ENCODE measurements at places on chromosomes 7 and 10.

GRCh38 chr10:115861864-115862263 lies 411.1 kb downstream of the GFRA1 start:
- DNase-seq = no peak

GRCh38 chr10:2987185-2987768 lies 80.1 kb upstream of the PFKP start:
- DNase-seq = no peak

- DNase-seq = no peak
Measured at GRCh38 chr10:69009360-69009759, 20.8 kb downstream of the KIFBP start.

GRCh38 chr10:89213191-89213808 lies 6.2 kb upstream of the CH25H start:
- no peak for DNase-seq

DNA sequence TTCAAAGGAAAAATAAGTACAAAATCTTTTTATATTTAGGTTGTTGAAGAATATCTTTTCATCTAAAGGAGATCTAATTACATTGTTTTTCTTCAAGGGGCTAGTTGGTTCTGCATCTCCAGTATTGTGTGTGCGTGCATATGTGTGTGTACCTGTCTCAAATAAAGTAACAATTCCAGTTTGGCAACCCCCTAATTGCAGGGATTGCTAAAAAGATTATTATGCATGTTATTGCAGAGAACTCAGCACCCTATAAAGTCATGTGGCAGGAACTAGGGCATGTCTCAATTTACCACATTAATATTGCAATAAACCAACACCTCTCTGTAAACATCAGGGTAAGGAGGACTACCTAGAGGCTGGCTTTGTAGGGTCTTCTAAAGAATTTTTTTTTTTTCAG lies 37.0 kb downstream of the MRPS33 start:
- DNase-seq = no peak

DNA sequence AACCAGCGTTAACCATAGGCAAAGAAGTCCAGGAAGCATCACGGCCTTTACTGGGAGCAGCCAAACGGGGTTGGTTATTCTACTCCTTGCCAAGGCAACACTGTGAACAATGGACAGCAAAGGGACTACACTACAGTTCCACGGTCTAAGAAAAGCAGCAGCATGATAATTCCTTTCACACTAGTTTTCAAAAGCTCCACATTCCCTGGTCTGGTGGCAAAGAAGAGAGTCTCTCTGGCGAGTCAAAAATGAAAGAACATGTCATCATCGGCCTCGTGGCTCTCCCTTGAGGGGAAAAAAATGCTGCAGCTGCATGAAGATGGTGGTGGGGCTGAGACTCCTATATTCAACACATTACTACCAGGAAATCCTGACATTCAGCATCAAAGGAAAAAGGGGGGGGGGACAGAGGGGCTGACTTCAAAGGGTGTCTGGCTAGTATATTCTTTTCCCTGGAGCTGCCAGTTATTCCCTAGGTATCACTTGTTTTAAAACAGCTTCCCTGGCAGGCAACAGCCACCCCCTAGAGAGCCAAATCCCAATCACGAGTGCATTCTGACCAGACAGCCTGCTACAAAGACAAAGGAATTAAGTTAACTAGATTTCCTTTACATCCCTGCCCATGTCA lies 49.1 kb downstream of the SLC37A3 start:
- no peak for DNase-seq

DNA sequence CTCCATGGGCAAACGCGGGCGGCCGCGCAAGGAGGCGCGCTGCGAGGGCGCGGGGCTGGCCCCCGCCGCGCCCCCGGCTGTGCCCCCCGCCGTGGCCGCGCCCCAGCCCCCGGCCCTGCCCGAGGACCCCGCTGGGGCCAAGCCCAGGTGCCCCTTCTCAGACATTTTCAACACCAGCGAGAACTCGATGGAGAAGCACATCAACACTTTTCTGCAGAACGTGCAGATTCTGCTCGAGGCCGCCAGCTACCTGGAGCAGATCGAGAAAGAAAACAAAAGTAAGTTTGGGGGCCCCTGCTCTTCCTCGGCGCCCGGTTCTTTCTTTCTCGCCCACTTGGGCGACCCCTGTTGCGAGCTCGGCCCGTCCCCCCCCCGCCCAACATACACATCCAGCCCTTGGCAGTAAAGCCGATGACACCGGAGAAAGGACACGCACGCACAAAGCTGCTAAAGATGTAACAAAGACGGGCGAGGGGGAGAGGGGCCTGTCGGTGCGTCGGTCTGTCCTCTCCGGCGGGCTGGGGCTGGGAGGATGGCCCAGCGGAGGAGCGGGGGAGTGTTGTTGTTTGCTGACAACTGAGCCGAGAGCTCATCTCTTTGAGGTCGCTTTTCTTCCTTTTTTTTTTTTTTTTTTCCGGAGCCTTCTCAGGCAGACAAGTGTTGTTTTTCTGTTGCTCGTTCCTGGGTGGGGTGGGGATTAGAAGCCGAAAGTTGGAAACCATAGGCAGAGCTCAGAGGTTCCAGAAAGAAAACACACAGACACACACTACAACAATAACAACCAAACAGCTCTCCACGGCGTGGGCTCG lies 604 bp downstream of the MXI1 start:
- no peak for DNase-seq

DNA sequence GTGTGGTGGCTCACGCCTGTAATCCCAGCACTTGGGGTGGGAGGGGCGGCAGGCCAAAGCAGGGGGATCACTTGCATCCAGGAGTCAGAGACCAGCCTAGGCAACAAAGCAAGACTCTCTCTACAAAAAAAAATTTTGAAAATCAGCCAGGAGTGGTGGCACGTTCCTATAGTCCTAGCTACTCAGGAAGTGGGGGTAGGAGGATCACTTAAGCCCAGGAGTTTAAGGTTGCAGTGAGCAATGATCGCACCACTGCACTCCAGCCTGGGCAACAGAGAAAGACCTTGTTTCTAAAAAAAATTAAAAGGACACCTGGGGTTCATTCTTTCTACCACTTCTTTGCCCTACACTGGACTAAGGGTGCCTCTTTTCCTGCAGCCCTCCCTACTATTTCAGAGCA lies 15.1 kb downstream of the WAPL start:
- DNase-seq = no peak

DNA sequence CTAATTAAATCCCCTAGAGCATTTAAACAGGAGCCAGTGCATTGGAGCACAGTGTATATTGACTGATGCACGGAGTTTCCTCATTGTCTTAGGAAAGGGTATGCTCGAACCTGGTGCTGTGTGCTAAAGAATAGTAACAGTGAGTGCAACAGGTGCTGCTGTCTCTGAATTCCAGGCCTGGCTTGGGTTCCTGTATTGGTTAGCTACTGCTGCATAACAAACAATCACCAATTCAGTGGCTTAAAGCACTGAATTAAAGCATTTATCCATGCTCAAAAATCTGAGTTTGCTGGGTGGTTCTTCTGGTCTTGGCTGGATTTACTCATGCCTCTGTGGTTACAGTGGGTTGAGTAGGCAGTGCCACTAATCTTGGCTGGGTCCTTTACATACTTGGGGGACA lies 1.8 kb upstream of the PNLIPRP1 start:
- DNase-seq = no peak

DNA sequence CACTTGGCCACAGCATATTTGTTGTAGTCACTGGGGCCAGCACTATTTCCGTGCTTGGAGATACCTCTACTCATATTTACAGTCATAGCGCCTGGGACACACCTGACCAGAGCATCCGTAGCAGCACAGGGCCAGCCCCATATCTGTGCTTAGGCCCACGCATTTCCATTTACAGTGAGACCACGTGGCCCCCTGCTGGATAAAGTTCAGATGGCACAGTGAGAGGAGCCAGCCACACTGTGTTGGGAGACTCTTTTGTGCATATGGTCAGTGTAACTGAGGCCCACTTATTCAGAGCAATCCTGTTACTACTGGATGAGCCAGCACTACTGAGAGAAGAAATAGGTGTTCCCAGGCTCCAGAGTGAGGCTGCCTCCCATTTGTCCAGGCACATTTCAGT lies 455.3 kb downstream of the REEP3 start:
- DNase-seq = peak; percentile 11

DNA sequence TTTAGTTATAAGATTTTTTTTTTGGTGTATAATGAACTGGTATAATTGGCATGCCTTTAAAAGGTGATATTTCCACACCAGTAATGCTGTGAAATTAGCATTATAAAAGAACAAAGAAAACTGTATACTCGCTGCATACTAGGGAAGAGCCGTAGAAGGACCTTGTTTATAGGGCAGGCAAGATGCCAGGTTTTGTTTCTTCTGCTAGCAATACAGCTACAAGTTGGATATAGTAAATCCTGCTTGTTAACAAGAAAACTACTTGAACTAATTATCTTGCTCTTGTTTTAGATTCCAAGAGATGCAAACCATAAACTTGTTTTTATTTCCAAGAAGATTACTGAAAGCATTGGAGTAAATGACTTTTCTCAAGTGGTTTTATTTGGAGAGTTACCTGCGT lies 1.9 kb downstream of the DNAH11 start:
- DNase-seq = no peak

- no peak for DNase-seq
Measured at GRCh38 chr10:759898-760477, 70.5 kb upstream of the DIP2C start.

GRCh38 chr7:145156834-145157233 lies 321.0 kb upstream of the TPK1 start:
- no peak for DNase-seq

- DNase-seq = no peak
Measured at GRCh38 chr10:92267343-92267742, 23.5 kb downstream of the CPEB3 start.

- DNase-seq = no peak
Measured at GRCh38 chr7:135929722-135930141, 47.4 kb downstream of the MTPN start.

DNA sequence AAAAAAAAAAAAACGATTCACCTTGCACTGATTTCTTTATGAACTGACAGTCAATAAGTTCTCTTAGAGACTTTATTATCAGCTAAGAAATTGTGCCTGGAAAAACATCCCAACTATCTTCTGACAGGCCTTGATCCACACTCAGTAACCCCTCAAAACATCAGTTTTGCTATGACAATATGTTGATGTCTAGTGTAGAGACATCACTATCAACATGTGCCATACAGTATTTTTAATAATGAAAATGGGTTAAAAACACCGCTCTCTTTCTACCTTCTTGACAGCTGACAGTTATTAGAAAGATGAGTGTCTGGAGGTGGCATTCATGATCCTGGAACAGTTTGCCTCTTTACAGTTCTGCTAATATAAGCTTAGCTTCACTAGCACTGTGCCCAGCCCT lies 175.8 kb upstream of the TMEM229A start:
- no peak for DNase-seq

GRCh38 chr7:44380189-44380830 lies 54.9 kb upstream of the CAMK2B start:
- no peak for DNase-seq

DNA sequence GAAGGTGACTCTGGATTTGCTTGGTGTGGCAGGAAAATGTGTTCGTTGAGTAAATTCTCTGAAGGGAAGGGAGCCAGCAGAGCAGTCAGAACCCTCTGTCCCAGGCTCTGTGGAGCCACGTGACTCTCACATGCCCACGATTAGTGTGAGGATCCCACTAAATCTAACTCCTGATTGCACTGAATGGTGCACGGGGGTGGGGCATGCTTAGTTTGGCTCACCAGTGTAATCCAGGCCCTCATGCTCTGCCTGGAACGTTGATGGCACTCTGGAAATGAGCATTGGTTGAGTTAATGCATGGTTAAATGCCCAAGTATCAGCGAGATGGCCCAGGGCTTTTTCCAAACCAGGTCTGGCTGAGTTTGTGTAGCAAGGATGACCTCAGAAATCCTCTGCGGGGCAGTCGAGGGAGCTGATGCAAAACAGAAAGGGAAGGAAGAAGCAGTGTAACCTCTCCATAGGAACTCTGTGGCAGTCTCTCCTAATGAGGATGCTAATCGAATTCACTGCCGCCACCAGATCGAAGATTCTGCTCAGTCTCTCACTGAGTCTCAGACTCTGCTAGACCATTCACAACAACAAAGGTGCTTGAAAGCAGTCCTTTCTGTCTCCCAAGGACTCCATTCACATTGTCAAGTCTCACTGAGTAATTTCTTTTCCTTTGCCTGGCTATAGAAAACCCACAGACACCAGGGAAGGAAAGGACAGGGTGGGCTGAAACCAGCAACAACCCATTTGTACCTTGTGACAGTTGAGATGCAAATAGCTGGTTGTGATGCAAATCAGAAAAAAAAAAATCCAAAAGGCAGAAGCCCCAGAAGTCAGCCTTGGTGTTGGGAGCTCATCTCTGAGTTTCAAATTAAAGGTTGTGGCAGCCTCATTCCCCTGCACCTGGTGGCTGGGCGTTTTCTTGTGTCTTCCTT lies 98.1 kb downstream of the C10orf105 start:
- no peak for DNase-seq

DNA sequence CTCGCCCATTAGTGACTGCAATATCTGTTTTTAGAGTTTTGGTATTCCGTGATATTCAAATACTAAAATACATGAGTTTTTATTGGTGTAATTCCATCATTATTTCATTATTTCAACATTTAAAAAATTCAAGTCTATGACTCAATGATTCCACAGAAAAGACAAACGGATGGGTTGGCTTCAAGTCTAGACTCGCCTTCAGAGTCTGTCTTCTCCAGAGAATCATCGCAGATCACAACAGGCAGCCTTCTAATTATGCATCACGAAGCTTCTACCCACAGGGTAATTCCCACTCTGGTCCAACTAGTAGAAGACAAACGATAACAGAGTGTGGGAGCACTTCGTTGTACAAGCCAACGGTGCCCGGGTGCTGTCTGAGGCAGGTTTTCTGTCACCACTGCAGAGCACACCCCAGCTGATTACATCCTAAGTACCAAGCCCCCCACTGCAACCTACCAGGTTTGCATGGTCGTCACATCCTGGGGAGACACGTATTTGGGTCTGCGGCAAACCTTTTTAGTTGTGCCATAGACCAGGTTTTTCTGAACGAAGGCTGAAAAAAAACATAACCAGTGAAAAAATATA lies 28.9 kb downstream of the PARP12 start:
- no peak for DNase-seq

GRCh38 chr7:123658023-123658422 lies 2.4 kb downstream of the LMOD2 start:
- no peak for DNase-seq

GRCh38 chr7:92255308-92255707 lies 9.5 kb downstream of the ANKIB1 start:
- DNase-seq = no peak

GRCh38 chr7:96786261-96786997 lies 76.8 kb upstream of the SEM1 start:
- no peak for DNase-seq

DNA sequence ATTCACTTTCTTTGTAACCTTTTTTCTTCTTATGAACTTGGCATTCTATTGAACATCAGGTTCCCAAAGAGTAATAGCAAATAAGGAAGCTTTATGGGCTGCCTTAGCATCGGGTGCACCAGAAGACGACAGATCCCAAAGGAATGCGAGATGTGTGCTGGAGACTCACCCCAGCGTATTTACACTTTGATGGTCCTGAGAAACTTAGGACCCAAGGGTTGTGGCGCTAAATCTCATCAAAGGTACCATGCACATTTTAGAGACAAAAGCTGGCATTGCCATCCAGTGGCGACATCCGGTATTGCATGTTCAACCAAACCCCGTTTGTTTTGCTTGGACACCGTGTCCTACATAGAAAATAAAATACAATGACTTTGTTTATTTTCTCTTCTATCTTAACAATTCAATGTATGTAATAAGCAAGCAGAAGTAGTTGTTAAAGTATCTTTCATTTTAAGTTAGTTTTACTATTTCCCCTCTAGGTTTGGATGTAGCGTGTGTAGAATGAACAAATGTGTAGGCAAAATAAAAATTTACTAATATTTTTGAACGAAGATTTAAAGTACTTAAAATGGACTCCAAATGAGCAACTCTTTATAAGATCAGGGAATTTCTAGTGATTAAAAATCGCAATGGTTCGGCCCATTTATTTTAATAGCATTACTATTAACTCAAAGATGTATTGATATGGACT lies 1154.8 kb downstream of the GATA3 start:
- DNase-seq = no peak
